ENCODE measurements at places on chromosomes 12 and 14. TPM values are rescaled to one million over a fixed set of nuclear protein-coding genes. Genes with fewer than 3 reads are reported as not detected.

- no peaks in the 10 kb centered on the region for H3K27me3 ChIP-seq
- DNase-seq: no peak
- H3K36me3 ChIP-seq: no peaks in the 10 kb centered on the region
- no peak overlapping the region for H3K27ac ChIP-seq
These were observed 9.7 kb upstream of the GLT1D1 start for GRCh38 chr12:128843538-128843937.

DNA sequence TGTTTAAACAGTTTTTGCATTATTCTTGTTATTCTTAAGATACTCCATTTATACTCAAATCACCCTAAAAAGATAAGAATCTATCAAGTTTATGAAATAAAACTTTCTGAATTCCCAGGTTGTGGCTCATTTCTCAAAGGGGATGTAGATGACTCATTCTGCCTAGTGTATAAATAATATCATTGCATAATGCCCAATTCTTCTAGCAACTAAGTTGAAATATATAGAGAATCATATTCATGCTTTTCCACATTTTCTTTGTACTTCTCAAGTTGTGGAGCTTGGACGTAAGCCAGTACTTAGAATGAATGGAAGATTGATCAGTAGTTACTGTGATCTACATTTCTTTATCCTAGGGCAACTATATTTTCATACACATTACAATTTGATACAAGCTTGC, 201.1 kb downstream of the PPFIA2 start:
- no peaks in the 10 kb centered on the region for H3K4me1 ChIP-seq
- no peaks in the 10 kb centered on the region for H3K27me3 ChIP-seq
- H3K4me3 ChIP-seq: no peak overlapping the region
- no peak overlapping the region for H3K27ac ChIP-seq
- DNase-seq: no peak
- H3K36me3 ChIP-seq: no peaks in the 10 kb centered on the region

DNA sequence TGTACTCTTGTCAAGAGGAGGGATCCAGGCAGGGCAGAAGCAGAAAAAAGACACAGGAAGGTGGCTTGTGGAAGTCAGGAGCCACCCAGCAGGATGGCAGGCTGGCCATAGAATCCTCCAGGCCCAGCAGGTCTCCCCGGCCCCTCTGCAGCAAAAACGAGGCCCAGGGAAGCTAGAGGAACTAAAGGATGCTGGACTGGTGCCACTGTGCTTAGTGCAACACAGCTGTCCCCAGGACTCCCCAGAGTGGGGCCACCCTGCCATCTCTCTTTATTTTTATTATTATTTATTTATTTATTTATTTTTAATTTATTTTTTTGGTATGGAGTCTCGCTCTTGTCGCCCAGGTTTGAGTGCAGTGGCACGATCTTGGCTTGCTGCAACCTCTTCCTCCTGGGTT, 54.1 kb downstream of the PITPNM2 start:
- DNase-seq: no peak
- no peaks in the 10 kb centered on the region for H3K27me3 ChIP-seq
- H3K36me3 ChIP-seq: no peaks in the 10 kb centered on the region
- H3K4me1 ChIP-seq: peaks cover 37% of the 10 kb centered on the region

GRCh38 chr12:27844366-27845090, 64.5 kb upstream of the MANSC4 start:
- no peak overlapping the region for H3K27ac ChIP-seq
- no peaks in the 10 kb centered on the region for H3K27me3 ChIP-seq
- no peaks in the 10 kb centered on the region for H3K36me3 ChIP-seq
- peaks cover 6% of the 10 kb centered on the region for H3K4me1 ChIP-seq

DNA sequence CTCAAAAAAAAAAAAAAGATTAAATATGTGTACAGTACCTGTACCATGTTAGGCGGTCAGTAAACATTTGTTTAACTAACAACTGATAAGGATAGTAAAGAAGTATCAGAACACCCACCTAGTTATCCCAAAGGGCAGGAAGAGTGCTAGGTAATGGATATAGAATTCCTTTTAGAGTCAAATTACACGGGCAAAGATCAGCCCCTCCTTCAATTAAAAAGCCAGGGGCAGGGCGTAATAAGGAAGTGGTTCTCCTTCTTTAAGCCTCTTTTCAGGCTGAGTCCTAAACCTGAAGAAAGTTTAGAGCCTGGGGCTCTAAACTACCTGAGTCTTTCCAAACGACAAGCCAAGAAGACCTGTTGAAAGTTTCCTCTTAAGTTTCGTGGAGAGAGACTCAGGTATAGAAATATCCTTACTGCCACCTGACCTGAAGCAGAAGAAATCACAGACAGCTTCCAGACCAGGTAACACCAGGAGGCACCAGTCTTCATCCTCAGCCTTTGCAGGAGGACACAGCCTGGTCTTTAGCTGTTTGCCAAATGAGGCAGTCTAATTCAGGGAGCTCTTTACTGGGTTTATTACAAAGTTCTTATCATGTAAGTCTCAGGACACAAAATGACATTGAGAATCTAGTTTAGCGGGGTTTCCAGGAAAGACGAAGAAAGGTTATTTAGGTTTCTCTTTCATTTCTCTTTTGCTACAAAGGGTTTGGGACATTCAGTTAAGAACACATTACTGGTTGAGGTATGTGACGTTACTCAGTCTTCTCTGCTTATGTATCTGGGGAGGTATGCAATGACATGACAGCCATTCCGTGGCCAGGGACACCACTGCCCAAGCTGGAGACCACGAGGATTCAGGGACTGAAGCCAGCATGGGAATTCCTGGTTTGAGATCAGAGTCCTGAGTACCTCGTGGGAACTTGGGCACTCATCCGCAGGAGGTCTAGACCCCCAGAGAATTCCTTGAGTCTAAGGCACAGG, at the start of gene BCL2L14:
BCL2L14 (plus strand) TSS at position 266 of the 983 bp plus-strand sequence. CDS start 8,367 bp downstream, outside the sequence.
- H3K36me3 ChIP-seq: no peaks in the 10 kb centered on the region
- no peak within 1 kb of the TSS for H3K4me3 ChIP-seq
- no peak for DNase-seq
- H3K27me3 ChIP-seq: no peaks in the 10 kb centered on the region

Gene TEX22
- 0.72 TPM for total RNA-seq

Gene DICER1
- total RNA-seq: 30.7 TPM

Gene IAPP
- total RNA-seq: not detected

Gene E2F7
- total RNA-seq: not detected

Gene SMAGP
- 3.8 TPM for total RNA-seq
